Skeletal muscle cell (primary cell): ENCODE measurements at places on chromosomes 2 and 18.

GRCh38 chr18:74631623-74632350 lies 34.1 kb downstream of the ZNF407 start:
- DNase-seq: peak; percentile 45

GRCh38 chr18:74507097-74507881 lies 11.1 kb downstream of the CNDP2 start:
- no peak for DNase-seq

GRCh38 chr2:19073522-19073921 lies 284.9 kb downstream of the OSR1 start:
- peak; percentile 53 for DNase-seq

DNA sequence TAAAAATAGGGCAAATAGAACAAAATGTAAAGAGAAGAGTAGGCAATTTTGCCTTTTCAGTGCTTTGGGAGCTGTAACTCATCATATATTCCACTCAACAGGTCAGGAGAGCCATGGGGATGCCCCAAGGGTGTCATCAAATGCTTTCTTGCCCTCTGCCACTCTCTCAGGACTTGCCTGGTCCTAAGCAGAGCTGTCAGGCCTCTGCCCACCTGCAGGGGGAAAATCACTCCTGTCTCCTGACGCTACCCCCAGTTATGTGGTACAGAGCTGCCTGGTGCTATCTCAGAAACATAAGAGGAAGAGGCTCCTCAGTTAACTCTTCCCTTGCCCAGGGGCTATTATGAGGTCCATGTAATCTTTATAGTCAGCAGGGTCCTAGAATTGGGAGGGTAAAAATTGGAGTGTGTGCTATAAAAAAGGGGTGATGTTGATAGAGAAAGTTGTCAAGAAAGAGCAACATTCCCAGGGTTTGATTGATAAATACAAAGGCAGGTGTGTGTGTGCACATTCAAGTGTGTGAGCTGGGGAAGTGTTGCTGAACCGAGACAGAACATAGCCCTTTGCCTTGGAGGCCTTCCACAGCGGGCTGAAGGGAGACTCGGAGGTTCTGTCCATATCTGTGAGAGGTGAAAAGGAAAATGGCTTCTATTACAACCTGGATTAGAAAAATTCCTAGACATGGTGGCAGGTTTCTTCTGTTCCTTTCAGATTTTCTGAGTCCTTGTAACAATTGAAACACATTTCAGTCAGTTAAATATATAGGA lies 25.4 kb downstream of the PTPRM start:
- DNase-seq: no peak

DNA sequence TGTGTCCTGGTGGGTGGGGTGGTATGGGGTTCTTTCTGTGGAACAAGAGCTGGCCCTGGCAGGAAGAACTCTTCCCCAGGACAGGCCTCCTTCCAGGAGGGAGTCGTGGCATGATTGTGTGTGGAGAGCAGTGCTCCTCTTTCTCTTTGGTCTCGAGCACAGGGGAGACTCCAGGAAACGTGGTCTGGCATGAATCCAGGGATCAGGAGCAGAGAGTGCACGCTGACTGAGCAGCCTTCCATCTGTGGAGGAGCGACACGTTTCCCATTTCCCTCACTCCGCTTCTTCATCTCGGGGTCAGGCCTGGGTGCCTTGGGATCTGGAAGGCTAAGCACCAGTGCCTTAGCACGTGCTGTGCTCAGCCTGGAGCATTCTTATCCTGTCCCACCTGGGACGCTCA lies 132.0 kb upstream of the HDAC4 start:
- no peak for DNase-seq

GRCh38 chr2:7007846-7008741 lies 90.9 kb downstream of the RNF144A start:
- peak; percentile 93 for DNase-seq

DNA sequence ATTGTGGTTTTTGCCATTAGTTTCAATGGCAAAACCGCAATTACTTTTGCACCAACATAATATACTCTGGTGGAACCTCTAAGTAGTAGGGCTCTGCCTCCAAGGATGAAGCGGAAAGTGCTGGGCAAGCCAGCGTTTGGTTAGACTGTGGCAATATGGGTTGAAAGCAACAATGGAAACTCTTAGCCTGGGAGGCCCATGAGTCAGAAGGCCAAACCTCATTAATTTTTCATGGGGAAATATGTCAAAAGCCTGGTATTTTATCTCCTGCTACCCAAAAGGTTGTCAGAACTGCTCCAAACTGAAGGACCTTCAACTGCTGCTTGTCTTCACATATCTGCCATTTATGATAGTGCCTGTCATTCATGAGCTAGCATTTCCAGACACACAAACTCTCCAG lies 179.1 kb upstream of the CYP26B1 start:
- no peak for DNase-seq

GRCh38 chr2:215598376-215598975 lies 162.6 kb upstream of the FN1 start:
- DNase-seq: peak; percentile 86

- DNase-seq: no peak
Measured at GRCh38 chr18:37476182-37476581, 89.4 kb downstream of the CELF4 start.

DNA sequence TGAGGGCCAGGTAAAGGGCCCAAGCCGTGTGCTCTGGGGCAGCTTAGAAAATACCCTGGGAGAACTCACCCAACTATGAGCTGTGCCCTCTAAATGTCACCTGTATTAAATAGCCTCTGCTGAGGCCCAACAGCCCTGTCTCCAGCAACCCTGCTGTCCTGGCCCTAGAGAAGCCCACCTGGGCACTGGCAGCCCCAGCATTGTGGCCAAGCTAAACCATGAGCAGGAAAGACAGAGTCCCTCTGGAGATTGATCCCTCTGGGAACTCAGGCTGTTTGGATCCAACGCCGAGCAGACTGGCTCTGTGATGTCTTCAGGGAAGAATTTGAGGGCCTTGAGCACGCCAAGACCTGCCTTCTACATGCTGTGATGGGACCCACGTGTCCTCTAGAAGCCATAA lies 126.5 kb downstream of the TTC32 start:
- no peak for DNase-seq

DNA sequence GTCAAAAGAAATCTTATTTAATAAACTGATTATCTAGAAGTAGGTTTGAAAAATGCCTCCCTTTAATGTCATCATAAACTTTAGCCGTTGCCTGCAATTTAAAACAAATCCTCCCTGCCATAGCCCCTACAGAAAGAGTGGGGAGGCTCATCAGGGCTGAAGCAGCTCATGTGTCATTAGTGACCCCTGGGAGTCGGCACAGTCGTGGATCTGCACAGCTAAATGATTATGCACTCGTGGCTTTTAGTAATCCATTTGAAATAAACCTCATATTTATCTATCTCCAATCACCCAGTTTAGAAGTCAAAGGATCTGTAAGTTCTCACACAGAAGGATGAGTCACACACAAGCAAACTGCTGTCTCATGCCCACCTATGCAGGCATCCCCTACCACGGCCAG lies 277.3 kb downstream of the SS18 start:
- DNase-seq: no peak

- no peak for DNase-seq
Measured at GRCh38 chr2:216090369-216090786, 8.7 kb downstream of the TMEM169 start.

DNA sequence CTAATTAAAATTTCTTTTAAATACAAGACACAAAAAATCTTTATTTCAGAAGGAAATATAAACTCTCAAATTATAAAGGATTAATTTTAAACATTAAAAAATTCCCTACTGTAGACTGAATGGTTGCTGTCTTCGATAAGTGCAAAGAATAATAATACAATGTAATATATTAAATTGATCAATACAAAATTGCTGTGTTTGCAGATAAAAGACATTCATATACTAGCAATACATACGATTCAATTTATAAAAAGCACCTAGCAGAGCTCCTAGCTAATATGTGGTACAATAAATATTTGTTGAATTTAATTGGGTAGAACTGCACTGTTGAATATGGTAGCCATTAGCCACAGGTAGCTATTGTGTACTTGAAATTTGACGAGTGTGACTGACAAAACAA lies 6.6 kb downstream of the ZSWIM2 start:
- no peak for DNase-seq

DNA sequence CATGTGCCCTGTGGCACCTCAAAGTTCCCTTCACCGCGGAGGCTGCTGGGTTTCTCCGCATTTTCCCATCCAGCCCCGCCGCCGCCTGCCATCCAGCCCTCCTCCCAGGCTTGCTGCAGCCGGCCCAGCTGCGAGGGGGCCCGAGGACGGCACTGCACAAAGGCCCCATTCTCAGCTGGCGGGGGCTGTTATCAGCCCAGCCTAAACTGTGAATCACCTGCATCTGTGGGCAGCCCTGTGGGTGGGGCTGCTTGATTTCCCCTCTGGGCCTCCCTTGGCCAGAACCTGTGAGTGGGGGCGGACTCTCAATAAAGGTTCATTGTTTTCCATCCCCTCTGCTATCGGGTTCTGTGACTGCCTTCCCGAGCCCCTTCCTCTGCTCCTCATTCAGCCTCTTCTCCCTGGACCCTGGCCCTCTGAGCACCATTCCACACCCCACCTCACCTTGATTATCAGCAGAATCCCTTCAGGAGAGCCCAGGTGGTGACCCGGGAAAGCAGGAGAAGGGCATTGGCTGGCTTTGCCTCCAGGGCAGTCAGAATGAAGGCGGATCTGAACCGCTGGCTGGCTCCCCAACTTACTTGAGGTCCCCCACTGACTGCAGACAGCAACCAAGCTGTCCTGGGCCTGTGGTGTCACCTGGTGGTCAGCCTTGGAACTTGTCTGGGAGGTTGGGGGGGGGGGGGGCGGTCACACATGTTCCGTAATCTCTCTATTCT lies 204.5 kb downstream of the ZFP36L2 start:
- DNase-seq: no peak

GRCh38 chr2:54531558-54531957 lies 75.4 kb downstream of the SPTBN1 start:
- DNase-seq: no peak

GRCh38 chr2:149716687-149717086 lies 129.1 kb upstream of the MMADHC start:
- no peak for DNase-seq

GRCh38 chr2:142321706-142322280 lies 191.0 kb upstream of the LRP1B start:
- DNase-seq: no peak

DNA sequence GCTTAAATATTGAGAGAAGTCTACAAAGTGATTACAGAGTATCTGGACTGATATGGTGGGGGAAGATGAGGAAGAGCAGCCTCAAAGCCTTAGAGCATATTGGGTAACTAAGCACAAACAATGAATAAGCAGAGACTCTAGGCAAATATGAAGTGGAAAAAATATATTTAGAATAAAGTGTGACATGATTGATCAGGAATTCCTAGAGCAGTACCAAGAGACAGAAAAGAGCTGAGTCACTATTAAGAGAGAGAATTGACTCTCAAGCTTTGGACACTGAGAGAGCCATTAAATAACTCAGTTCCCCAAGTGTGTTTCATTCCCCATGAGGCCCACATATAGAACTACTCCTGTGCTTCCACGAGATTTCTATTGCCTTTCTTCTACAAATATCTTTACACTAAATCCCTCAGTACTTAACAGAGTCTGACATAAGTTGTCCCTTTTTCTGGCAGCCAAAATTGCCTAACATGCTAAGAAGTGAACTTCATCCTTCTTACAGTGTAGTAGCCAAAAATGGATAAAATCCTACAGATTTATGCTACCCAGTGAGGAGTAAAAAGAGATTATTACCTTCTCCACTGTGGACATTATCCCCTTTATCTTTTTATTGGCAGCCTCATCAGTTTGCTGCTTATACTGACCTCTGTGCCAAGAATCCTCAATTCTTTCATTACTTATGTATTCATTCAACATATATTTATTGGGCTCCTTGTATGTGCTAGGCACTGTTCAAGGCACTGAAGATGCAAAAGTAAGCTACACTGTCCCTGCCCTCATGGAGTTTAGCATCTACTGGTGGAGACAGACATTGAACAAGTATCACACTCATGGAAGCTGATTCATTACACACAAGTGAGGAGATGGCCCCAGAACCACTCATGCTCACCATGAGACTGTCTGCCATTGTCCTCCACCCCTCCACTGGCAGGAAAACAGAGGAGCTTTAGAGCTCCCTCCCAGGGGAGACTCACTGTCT lies 45.4 kb downstream of the SLC40A1 start:
- peak; percentile 53 for DNase-seq

DNA sequence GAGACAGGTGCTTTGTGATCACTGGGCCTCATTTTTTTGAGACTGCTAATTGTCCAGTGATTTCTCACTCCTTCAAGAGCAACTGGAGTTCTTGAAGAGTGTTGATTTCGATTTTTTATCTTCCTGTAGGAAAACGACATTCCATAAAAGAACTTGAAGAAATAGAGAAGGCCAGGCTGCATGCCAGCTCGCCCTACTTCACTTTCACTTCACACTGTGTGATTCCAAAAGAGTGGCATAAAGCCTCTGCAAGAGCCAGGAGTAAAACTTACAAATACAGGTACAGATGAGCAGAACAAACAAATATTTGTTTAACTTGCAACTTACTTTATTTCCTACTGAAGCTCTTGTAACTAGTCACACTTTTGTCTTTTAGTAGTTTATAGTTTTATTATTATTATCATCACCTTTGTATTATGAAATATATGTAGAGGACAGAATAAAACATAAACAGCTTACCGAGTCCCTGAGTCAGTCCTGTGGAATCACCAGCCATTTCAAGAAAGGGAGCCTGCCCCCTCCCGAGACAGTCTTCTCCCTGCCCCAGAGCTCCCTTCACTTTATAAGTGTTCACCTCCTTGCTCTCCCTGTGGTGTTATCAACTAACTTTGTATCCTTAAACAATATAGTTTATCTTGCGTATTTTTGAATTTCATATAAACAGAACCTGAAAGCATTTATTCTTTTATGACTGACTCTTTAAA lies 8.7 kb downstream of the FAM228A start:
- DNase-seq: no peak

DNA sequence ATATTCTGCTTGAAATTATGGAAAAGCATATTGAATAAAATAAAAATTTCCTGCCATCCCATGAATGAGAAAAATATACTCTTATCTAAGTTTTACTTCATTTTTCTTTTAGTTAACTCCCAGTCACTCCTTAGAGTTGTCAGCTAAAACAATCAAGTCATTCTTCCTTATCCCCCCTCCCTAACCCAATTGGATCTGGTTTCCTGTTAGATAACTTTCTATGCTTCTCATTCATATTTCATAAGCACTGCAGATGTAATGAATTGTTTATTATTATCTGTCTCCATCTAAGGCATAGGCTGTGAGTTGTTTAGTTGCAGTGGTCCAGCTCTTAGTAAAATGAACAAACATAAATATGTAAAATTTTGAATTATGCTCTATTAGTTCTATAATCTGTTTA lies 244.0 kb upstream of the GCFC2 start:
- DNase-seq: no peak

DNA sequence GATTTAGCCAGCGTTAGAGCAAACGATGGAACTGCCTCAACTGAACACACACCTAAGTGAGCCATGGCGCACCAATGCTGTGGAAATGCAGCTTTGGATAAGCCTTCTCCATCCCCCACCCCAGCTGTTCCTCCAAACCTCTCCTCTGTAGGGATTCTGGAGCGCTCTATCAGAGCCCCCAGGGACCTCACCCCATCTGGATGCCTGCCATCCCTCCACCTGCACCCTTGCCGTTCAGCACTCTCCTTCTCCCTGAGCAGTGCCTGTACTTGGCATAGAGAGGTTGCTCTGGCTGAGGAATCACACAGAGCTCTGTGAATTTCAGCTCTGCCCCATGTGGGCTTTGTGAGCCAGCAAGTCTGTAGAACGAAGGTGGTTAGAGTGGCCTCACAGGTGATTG lies 42.8 kb upstream of the INHBB start:
- no peak for DNase-seq
